ENCODE measurements at places on chromosomes 1 and 21.
A peak's percentile ranks its signal among the peaks of the same experiment; 100 is the strongest.

DNA sequence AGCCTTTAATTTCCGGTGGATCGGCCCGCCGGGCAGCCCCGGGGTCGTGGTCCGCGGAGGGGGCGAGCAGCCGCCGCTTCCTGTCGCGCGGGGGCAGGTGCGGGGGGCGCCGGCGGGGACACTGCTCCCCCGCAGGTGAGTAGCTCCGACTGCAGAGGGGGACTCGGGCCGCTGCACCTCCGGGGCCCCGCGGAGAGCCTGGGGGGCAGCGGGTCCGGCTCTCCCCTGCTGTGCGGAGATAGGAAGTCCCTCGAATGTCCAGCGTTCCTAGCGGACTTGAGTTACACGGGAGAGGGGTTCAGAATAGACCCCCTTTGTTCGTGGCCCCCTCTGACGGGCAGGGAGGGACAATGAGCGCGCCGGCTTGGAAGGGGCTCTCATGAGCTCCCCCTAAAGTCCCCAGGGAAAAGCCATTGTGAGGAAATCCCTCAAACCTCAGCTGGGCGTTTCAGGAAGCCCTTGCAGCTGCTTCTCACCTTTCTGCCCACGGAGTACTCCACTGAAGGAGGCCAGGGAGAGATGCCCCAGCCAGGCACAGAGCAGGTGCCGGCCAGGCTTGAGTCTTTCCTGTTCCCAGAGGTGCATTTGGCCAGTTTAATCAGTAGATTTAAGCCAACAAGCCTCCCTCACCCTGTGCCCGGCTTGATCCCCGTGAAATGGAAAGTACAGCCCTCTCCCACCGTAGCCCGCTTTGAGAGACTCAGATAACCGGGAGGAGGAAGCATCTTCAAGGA is 925 bp downstream of the PDE9A start:
- peak; percentile 31 for DNase-seq

- DNase-seq, result no peak
Measured at GRCh38 chr1:40122855-40123254, 25.8 kb upstream of the PPT1 start.

- no peak for DNase-seq
Measured at GRCh38 chr1:173020138-173020750, 30.5 kb downstream of the TNFSF18 start.

GRCh38 chr1:226628612-226629155 is 80.1 kb downstream of the STUM start:
- DNase-seq, result no peak

DNA sequence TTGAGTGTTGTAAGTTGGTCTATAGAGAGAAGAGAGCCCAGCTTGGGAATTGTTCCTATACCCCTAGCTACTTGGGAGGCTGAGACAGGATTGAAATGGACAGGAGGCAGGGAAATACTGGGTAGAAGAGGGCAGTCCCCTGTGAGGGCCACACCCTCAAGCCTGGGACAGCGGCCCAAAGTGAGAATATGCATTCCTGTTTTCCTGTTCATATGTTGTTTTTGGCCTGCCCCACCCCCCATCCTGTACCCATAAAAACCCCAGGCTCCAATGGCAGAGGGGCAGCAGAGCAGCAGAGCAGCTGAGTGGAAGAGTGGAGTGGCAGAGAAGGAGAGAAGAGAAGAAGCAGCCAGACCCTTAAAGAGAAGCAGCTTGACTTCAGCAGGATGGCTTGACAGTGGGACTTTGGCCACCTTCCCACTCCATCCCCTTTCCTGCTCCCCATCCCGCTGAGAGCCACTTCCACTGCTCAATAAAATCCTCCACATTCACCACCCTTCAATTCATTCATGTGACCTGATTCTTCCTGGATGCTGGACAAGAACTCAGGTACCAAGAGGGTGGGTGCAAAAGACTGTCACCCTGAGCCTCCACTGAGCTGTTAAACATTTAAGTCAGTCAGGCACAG is 70.6 kb upstream of the PUM1 start:
- no peak for DNase-seq

- DNase-seq, result peak; percentile 71
Measured at GRCh38 chr1:231806623-231807495, 180.3 kb downstream of the DISC1 start.

- no peak for DNase-seq
Measured at GRCh38 chr1:65341381-65341780, 32.0 kb downstream of the DNAJC6 start.

Measured in HT-29 (cell line).